ENCODE measurements at places on chromosomes 16 and 17.

DNA sequence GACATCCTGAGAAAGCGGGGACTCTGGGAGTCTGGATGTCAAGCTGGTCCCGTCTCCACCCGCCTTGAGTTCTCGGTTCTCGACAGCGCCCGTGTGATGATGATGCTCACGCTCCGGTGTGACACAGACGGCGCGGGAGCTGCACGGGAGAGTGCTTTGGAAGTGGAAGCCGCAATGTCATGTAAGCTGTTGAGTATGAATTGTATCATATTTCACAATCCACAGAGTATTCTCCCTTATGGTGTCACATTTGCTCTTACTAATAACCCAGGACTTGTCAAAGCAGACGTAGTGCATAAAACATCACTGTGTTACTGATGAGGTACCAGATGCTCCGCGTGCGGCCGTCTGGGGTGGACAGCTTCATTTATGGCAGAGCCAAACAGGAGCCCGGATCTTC lies 217.5 kb upstream of the CHMP6 start:
- DNase-seq, result no peak

- DNase-seq, result peak; percentile 91
These were observed 2.6 kb downstream of the PMP22 start for GRCh38 chr17:15262291-15263205.

DNA sequence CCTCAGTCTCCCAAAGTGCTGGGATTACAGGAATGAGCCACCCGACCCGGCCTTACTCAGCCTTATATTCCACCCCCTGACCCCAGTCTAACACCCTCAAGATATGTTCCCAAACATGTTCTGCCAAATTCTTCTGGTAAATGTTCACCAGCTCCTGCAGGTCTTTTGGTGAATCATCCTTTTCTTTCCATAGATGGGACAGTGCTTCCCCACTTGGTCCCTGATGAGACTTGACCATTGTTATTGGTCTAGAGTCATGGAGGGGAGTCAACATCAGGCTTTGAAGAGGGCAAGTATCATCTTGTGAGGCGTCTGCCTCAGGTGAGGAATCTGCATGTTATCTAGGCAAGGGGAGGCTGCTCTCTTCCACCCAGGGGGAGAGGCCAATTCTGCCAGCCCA lies 10.4 kb upstream of the RUNDC3A start:
- no peak for DNase-seq

- no peak for DNase-seq
These were observed 21.2 kb downstream of the SLC16A3 start for GRCh38 chr17:82249896-82250581.

- DNase-seq, result no peak
These were observed 42.8 kb downstream of the TNFRSF13B start for GRCh38 chr17:16929035-16929680.
